Colonic mucosa (tissue), 4 donors: ENCODE measurements at places on chromosomes 6 and 20.

DNA sequence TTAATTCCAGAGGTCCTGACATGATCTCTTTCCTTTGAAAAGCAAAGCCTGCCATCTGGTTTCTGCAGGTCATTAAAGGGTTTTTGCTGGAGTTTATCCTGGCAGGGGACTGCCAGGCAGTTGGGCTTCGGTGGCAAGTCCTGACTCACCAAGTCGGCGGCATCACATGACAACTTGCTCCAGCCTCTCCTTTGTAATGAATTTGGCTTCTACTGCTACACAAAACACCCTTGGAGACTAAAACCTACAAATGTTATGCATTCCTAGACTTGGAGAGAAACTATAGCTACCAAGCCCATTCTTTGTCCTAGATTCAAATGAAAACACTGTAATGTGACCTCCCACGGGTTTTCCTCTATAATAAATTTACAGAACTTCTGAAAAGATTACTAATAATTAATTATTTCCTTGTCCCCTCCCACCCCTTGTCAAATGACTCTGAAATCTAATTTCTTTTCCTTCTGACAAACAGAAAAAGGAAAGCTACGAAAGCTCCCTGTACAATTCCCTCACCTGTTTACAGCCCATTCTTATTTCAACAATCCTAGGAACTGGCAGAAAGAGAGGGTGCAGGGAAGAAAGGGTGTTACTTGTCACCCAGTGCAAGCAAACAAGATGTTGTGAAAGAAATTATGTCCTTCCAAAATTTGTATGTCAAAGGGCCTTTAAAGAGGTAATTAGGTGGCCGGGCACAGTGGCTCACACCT is 62.9 kb downstream of the QRSL1 start:
- peak; percentile 53 for DNase-seq

DNA sequence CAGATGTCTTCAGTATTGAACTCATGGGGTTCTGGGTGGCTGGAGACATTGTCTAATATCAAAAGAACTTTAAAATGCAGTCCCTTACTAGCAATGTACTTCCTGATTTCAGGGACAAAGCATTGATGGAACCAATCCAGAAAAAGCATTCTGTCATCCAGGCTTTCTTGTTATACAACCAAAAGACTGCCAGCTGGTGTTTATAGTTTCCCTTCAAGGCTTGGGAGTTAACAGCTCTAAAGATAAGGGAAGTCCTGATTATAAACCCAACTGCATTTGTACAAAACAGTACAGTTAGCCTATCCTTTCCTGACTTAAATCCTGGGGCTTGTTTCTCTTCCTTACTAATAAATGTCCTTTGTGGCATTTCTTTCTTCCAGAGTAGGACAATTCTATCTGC is 160.0 kb downstream of the COL21A1 start:
- no peak for DNase-seq

DNA sequence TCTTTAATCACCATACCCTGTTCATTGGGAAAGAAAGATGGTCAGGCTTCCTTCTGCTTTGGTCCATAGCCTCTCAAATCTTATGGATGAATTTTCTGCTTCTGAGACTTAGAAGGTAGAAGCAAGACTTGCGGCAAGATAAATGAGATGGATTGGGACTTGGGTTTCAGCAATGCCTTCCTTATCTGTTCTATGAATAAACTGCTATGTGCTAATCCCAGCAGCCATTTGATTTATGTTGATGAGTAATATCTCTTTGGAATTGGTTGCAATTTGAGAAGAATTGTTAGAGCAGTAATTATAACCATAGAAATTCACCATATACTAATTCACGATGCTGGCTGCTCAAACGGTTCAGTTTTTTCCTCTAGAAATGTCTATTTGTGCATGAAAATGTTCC is 48.3 kb downstream of the TXLNB start:
- DNase-seq, result no peak

DNA sequence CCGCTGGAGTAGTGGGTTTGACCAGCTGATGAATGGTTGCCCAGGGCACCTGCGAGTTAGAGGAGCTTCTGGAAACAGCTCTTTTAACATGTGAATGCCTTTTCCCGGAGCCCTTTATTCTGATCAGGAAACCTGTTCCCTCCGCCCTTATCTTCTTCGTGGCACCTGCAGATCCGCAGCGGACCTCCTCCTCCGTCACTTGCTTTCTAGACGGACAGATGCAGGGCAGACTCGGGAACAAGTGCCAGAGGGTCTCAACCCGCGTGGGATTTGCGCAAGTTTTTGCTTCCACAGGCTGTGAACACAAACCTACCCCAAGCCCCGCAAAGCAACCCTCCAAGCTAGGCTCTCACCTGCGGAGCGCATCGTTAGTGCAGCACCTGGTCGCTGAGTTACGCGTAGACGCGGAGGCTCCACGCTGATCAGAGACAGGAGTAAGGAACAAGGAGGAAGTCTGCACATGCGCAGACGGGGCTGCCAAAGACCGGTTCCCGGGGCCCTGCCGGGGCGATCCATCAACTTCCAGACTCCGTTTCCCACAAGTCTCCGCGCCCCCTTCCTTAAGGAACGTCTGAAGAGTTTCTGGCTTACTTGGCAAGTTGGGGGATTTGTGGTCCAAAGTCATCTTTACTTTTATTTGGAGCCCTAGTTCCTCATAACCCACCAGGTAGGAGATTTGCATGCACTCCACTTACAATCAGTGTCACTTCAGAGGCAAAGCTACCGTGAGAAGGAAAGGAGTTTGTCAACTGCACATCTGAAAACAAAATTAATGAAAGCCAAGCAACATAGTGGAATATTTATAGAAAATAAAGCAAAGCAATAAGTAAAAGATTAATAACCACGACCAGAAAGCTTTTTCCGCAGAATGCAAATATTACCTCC is 52.7 kb upstream of the ELMO2 start:
- peak; percentile 71 for DNase-seq

- peak; percentile 69 for DNase-seq
Measured at GRCh38 chr6:44655412-44656342, 268.2 kb downstream of the CDC5L start.

- no peak for DNase-seq
Measured at GRCh38 chr6:156840606-156841005, 63.4 kb downstream of the ARID1B start.
